ENCODE measurements at places on chromosomes 5 and 9.
A peak's percentile ranks its signal among the peaks of the same experiment; 100 is the strongest.

DNA sequence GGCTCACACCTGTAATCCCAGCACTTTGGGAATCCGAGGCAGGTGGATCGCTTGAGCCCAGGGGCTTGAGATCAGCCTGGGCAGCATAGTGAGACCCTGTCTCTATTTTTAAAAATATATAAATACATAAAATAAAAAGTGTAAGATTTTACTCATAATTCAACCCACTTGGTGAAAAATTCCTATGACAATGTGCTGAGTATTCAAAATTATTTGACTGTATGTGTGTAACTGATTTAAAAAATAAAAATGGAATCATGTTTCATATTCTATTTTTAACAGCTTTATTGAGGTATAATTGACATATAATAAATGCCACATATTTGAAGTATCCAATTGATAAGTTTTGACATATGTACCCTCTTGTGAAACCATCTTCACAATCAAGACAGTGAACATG lies 22.8 kb downstream of the GM2A start:
- no peak for DNase-seq

DNA sequence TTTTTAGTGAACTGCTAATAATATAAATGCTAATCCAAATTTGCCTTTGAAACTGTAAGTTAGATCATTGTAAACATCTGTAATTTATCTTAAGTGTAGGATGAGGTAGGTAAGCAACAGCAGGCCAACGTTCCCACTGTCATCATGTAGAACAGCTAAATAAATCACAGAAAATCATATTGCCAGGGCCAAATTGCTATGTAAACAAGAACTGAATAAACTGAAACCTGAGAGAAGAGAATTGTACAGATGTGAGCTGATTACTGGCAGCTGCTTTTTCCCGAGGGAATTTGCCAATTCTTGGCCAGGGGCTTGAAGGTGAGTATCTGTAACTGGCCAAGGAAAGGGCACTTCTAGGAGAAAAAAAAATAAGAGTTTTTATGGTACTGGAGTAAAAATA lies 97.6 kb downstream of the CDH10 start:
- peak; percentile 59 for DNase-seq

- DNase-seq, result no peak
Measured at GRCh38 chr5:133527311-133527710, 85.0 kb downstream of the FSTL4 start.

- DNase-seq, result no peak
Measured at GRCh38 chr9:37905131-37905505, 1.2 kb upstream of the SLC25A51 start.

DNA sequence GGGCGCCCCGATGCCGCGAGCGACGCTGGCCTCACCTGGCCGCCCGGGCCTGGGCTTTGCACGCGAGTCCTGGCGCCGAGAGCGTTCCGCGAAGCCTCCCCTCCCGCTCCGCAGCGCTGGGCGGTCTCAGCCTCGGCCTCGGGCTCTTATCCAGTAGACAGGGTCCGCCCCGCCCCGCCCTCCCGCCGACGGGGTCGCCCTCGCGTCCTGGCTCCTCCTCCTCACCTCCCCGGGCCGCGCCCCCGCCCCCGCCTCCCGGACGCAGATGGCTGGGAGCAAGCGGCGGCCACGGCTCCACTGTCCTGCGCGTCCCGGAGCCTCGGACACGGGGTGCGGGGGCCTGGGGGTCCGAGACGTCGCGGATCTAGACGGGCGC lies at the start of gene SLC6A3:
Gene SLC6A3, minus strand, starts transcription at position 128 of the 376 bp plus-strand sequence. CDS start 2,243 bp downstream, outside the sequence.
- no peak for DNase-seq

DNA sequence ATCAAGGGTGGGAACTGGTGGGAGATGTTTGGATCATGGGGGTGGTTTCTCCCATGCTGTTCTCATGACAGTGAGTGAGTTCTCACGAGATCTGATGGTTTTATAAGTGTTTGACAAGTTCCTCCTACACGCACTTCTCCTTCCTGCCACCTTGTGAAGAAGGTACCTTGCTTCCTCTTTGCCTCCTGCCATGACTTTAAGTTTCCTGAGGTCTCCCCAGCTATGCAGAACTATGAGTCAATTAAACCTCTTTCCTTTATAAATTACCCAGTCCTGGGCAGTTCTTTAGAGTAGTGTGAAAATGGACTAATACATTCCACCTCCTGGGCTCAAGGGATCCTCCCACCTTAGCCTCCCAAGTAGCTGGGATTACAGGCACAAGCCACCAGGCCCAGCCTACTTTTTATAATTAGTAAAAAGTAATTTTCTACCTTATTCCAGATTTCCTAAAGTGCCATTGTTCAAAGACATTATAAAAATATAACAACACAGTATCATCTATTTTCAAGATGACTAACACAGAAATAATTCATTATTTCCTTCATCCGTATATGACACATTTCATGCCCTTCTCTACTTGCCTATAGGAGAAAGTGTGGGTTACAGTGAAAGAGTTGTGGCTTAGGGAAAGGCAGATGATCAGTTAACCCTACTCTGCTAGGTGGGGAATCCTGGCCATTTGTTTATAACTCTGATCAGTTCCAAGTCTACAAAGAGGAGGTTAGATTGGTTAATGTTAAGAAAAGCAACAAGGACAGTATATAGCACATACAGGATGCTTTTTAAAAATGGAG lies 99.9 kb downstream of the TTC39B start:
- DNase-seq, result no peak

DNA sequence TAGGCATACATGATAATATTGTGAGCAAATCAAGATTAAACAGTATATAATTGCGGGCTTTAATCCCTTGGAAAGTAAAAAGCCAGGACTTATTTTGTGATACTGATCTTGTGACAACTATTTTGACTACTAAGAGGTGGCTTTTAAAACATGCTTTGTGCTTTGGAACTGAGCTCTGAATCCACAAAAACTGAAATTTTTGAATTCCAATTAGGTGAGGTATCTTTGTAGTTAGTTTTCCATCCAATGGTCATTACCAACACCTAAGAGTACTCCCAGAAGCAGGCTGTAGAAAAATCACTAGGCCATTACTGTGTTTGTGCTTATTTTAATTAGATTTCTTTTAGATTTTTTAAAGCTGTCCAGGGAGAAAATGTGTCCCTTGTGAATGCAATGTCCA lies 559.5 kb upstream of the WWC1 start:
- DNase-seq, result no peak

DNA sequence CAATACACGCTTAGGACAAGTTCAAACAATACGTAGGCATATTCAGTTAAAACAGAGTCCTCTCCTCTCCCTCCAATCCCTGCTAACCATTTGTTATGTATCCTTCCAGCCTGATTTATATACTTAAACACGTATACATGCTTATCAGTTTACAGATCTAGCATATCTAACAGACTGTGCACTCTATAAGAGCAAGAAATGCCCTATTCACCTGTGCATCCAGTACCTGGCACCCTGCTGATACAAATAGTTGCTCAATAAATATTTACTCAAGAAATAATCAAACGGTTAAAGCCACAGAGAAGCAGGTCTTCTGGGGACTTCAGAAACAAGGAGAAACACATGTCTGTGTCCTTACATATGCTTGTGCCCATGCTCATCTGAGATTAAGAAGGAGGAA lies 55.9 kb downstream of the MLLT3 start:
- no peak for DNase-seq

DNA sequence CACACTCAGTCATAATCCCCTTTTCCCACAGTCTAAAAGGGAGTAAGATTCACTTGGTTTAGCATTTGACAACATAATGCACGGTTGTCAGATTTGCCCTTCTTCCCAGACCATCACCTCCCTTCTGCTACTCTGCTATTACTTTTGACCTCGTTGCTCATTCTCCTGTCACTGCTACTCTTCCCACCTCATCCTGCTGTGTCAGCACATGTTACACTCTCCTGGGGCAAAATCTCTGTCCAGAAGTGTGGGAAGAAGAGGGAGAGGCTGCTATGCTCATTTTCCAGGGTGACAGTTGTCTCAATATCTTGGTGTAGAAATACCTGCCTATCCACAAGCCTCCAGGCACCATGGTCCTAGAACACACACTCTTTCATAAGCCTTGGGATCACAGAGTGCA lies 449.9 kb upstream of the PIK3R1 start:
- no peak for DNase-seq

DNA sequence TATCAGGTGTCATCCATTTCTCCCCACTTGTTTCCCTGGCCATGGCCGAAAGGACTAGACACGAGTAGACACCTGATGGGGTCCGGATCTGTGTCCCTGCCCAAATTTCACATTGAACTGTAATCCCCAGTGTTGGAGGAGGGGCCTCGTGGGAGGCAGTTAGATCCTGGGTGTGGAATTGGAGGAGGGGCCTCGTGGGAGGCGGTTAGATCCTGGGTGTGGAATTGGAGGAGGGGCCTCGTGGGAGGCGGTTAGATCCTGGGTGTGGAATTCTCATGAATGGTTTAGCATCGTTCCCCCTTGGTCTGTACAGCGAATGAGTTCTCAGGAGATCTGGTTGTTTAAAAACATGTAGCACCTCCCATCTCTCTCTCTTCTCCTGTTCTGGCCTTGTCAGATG lies 165.8 kb downstream of the NR3C1 start:
- DNase-seq, result no peak

- no peak for DNase-seq
Measured at GRCh38 chr9:95954940-95955339, 79.4 kb downstream of the ERCC6L2 start.

GRCh38 chr9:89751079-89751825 lies 146.4 kb downstream of the GADD45G start:
- DNase-seq, result no peak

- DNase-seq, result no peak
Measured at GRCh38 chr5:120771202-120771601, 307.1 kb downstream of the PRR16 start.

DNA sequence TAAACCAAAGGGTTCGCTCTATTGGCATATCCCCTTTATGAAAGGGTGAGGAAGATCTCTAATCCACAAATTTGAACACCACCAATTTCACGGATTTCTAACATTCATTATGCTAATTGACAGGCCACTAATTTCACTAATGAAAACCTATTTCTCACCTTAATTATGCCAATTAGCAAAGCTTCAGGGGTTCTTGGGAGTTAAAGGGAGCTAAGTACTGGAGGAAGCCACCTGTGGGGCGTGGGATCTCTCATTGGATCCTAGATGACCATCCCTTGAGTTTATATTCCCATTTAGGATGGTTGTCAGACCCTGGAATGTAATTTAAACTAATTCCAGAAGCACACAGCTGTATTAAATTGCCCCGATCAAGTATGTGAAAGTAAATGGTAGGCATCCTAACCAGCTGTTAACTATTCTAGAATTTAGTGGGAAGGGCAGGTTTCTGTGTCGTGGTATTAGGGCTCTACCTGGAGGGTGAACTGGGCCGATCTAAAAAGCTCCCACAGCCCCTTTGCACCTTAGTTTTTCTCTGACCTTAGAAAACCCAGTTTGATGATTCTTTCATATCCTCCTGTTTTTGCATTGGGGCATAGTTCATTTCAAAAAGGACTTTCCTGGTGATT lies 77.1 kb downstream of the C9orf152 start:
- no peak for DNase-seq

GRCh38 chr5:133119233-133119711 lies 67.5 kb downstream of the HSPA4 start:
- no peak for DNase-seq

DNA sequence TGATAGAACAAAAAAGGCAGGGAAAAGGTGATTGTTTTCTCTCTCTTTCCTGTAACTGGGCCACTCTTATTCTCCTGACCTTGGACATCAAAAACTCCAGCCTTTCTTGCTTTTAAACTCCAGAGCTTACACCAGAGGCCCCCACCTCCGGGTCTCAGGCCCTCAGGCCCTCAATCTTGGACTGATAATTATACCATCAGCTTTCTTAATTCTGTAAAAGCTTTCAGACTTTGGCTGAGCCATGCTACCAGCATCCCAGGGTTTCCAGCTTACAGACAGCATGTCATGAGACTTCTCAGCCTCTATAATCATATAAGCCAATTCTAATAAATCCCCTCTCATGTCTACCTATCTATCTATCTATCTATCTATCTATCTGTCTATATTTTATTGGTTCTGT lies 137.7 kb downstream of the SNX18 start:
- DNase-seq, result no peak

DNA sequence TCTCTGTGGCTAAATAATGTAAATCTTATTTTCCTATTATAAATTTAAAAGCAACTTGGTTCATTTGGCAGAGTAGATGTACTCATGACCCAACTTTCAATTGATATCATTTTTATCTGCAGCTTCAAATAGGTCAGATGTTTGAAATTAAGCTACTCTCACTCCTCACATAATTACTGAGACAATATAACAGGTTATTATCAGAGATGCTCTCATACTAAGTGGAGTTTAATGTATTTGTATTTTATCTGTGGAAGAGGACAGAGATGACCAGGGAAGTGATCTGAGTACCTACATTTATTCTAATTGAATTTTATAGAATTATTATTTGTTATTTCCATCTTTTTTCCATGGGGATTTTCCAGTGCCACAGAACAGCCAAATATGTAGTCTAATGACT lies 177.4 kb upstream of the PRLR start:
- DNase-seq, result no peak

DNA sequence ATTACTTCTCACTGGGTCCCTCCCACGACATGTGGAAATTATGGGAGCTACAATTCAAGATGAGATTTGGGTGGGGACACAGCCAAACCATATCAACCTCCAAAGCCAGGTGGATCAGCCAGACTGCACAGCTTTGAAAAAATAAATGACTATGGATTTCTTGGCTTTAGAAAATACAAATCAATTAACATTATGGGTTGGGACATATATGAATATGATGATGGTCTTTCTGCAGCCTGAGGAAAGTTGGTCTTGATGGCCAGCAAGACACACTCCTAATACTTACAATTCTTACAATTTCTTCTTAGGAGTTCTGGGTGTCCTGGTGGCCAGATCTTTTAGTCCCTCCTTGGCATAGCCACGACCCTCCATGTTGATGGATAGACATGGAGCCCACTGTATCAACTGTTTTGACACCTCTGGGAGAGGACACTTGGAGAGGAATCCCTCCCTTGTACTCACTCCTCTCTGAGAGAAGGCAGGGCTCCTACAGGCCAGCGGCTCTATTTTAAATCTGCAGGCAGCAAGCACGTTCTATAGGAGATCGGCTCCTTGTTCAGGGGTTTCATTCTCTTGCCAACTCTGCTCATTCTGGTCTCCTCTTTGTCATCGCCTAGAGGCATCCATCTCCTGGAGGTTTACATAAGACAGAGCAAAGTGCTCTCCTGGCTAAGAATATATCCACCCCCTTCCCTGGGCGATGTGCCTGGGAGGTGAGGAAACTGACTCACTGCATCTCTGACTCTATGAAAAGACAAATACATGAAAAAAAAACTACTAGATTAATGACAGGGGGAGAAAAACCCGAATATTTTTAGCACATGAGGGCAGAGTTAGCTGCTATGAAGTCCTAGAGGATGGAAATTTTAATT lies 145.9 kb downstream of the CARTPT start:
- DNase-seq, result no peak

- no peak for DNase-seq
Measured at GRCh38 chr9:94783102-94783682, 56.7 kb downstream of the AOPEP start.
